RKO (cell line): ENCODE measurements at places on chromosomes 16 and 17.
A peak's percentile ranks its signal among the peaks of the same experiment; 100 is the strongest.

DNA sequence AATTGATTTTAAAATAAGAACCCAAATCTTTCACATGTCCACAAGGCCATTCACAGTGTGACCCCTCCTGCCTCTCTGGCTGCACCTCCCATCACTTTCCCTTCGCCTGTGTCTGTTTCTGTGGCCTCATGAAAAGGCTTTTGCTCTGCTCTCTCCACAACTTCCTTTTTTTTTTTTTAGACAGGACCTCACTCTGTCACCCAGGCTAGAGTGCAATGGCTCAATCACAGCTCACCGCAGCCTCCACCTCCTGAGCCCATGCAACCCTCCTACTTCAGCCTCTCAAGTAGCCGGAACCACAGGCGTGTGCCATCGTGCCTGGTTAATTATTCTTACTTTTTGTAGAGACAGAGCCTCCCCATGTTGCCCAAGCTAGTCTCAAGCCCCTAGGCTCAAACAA, 197.1 kb downstream of the ABCC12 start:
- no peak for DNase-seq

- no peak for DNase-seq
Observed at GRCh38 chr17:64066716-64067115, 46.3 kb upstream of the ICAM2 start.

GRCh38 chr17:27609611-27610303, 21.2 kb upstream of the LGALS9 start:
- peak; percentile 15 for DNase-seq

GRCh38 chr16:50050802-50051201, 15.0 kb upstream of the HEATR3 start:
- DNase-seq, result no peak

GRCh38 chr16:88473666-88474534, 20.8 kb downstream of the ZFPM1 start:
- no peak for DNase-seq

- DNase-seq, result no peak
Observed at GRCh38 chr16:72198771-72199201, 26.8 kb upstream of the PMFBP1 start.

DNA sequence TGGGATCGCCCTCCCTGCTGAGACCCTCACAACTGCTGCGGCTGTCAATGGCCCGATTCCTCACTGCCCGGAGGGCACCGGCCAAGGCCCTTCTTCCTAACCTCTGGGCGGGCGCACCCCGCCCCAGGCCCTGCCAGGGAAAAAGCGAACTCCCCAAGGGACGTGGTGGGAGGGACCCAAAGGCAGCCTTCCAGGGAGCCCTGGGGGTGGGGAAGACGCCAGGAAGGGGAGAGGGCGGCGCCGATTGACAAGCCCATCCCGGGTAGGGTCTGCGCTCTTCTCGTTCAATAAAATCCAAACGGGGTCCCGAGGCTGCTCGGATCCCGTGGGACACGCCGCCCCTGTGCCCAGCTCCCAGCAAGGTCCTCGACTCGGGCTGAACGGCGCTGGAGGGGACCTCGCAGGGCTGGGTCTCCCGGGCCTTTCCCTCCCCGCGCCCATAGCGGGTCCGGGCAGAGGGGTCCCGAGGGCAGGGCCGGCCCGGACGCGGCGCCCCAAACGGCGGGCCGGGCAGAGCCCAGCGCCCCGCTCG, 416 bp downstream of the KIFC3 start:
- DNase-seq, result peak; percentile 43

- DNase-seq, result no peak
Observed at GRCh38 chr16:28204204-28204603, 7.6 kb downstream of the XPO6 start.

DNA sequence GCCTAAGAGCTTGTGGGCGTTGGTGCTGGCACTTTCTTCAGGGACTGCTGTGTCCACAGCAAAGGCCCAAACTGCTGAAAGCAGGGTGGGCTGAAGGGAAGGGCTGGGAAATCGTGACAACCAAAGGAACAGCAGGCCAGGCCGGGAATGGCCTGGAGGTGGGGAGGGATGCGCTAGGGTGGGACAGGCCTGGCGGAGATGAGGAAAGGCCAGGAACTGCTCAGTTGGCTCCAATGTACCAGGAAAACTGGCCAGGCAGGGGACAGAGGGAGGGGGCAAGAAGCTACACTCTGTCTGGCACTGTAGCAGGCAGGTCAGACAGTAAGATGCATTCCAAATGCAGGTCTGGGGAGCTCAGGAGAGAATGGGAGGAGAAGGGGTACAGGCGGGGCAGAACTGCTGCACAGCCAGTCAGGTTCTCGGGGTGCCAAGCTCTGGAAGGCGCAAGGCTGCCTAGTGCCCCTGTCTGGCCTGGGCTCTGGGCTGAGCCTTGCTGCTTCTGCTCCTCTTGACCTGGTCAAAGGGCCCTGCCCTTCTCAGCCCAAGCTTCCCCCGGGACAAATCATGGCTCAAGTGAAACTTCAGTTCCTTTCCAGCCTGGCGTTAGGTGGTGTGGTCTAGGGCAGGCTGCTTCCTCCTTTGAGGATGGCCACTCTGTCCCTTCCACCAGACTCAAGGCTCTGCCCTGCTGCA, 7.3 kb downstream of the PNMT start:
- DNase-seq, result no peak

DNA sequence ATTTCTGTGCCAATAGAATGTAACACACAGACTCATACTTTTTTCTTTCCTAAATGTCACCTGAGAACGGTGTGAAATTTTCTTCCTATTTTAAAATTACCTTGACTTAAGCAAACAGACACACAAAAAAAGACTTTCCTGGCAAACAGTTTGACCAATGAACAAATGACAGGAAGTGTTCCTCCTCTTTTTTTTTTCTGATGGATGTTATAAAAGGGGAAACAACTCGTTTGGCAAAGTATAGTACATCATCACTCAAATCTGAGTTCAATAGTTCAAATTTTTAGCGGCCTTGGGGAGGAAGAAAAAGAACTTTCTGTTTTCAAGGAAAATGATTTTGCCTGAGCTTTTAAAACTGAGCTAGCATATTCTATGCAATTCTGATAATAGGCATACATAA, 19.8 kb downstream of the HS3ST3A1 start:
- no peak for DNase-seq

DNA sequence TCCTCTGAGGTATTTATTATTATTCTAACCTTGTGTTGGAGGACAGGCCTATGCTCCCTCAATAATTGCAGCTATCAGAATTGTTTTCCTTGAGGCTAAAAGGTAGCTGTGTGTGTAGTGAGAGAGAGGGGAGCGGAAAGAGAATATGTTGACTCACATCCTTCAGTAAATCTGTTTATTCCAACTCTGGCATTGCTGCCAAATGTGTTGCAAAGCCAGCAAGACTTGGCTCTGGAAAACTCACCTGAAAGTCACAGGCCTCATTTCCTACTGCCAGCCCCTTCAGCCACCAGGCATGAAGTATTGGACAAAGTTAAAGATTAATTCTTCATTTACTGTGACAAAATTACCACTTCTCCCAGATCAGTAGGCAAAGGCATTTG, 9.6 kb downstream of the CA10 start:
- DNase-seq, result no peak

- DNase-seq, result no peak
Observed at GRCh38 chr16:85607796-85608514, 5.2 kb upstream of the GSE1 start.
